ENCODE measurements at places on chromosomes 1 and 21.

DNA sequence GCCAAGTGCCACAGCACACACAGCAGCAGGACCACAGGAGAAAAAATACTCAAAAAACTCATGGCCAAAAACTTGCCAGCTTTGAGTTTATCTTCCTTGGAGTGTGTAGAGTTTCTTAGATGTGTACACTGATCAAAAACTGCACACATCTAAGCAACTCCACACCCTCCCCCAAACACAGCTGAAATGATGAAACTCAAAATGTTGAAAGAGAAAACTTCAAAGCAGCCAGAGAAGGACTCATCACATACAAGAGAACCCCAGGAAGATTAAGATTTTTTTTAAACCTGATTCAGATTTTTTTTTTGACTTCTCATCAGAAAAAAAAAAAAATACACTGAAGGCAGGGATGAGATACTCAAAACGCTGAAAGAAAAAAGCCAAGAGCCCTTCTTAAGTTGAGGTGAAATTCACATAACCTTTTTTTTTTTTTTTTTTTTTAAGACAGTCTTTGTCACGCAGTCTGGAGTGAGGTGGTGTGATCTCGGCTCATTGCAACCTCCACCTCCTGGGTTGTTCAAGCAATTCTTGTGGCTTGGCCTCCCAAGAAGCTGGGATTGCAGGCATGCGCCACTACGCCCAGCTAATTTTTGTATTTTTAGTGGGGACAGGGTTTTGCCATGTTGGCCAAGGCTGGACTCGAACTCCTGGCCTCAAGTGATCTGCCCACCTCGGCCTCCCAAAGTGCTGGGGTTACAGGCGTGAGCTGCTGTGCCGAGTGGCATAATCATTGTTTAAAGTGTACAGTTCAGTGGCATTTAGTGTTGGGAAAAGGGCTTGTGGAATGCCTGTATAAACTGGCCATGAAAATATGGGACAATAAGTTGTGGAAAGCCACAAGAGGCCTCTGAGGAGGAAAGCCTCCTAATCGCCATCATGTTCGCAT, 20.9 kb upstream of the PDXK start:
- peak; percentile 42 for DNase-seq

DNA sequence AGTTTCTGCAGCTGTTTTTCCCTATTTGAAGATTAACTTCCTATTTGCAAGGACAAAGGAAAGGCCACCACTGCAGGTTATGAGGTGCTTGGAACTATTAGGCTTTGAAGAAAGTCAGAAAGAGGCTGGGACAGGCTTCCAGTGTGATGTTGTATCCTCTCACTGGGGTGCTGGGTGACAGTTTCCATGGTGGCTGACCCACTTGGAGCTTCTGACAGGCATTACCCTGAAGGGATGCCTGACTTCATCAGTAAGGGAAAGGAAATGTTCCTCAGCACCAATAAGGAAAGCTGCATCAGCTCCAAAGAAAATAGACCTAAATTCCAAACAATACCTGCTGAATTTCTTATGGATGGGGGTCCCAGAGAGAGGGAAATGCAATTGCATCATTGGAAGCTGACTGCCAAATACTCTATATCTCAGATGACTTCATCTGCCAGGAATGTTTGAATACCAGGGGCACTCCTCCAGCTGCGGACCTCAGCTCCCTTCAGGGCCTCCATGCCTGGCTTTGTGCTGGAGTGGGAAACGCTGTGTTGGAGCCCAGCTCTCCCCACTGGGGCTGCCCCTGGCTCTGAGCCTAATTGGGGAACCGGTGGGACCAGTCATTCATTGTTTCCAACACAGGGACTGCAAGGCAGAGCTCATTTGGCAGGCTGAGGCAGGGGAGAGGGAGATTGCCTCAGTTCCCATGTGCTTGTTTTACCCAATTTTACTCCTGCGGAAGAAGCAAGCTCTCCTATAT, 76.6 kb downstream of the RGL1 start:
- DNase-seq = peak; percentile 47

DNA sequence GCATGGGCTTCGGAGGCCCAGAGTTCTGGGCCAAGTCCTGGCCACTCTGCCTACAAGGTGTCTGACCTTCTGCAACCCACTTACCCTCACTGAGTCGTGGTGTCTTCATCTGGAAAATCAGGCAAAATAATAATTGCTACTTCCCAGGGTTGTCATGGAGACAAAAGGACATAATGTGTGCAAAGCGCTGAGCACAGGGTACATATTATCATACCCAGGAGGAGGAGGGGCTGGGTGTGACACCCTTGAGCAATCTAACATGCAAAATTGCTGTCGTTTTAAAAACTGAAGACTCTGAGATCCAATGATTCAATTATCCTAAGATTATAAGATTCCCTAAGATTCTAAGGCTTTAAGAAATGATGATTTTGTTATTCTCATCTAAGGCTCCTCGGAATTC, 459.5 kb downstream of the PTPRU start:
- no peak for DNase-seq

DNA sequence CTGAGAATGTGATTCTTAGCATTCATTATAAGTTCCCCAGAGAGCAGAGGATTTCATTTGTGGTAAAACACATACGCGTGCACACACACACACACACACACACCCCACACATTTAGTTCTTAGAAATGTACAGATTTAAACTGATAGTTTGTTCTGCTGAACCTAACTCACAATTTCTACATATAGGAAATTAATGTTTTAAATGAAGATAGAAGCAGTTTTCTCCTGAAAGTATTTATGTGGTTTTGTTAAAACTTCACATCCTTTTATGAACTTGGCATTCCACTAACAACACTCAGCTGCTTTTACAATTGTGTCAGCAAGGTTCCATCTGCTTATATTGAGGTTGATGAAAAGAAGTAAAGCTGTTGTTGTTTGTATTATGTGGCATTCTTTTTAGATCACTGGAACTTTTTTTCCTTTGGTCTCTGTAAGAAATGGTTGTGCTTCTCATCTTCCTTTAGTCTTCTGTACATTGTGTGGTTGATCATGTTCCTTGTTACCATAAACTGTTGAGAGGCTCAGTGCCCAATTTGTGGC, 41.6 kb downstream of the AK4 start:
- peak; percentile 40 for DNase-seq

DNA sequence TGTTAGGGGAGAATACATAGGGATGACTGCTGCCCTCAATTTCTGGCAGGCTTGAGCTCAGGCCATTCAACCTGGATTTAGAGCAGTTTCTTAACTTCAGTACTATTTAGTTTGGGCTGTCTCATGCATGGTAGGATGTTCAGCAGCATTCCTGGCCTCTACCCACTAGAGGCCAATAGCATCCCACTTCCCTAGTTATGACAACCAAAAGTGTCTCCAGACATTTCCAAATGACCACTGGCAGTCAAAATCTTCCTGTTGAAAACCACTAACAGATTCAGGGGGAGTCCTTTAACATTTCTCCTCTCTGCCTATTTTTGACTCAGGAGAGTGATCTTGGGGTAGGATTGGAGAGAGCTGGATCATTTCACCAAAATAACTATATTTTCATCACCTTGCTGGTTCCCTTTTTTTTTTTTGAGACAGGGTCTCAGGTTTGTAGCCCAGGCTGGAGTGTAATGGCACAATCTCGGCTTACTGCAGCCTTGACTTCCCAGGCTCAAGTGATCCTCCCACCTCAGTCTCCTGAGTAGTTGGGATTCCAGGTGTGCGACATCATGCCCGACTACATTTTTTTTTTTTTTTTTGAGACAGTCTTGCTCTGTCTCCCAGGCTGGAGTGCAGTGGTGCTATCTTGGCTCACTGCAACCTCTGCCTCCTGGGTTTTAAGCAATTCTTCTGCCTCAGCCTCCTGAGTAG, 8.7 kb downstream of the GNAT2 start:
- DNase-seq = no peak

DNA sequence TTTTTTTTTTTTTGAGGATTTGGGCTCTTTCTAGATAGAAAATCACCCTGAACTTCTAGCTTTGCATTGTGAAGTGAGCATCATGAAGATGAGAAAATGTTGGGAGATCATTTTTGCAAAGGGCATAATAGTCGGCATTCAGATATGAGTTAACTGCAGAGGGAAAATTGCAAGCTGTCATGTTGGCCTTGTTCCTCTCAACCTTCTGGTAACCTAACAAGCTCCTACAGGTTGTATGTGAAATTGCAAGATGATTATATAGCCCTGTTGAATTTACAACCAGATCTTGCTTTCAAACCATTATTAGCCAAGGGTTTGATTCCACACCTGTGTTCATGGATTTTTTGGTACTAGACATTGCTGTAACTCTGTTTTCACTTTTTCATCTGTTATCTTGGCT, 2.2 kb downstream of the ELOA start:
- DNase-seq = peak; percentile 52

- no peak for DNase-seq
These were observed 79.9 kb downstream of the OLFML2B start for GRCh38 chr1:161943737-161944136.

DNA sequence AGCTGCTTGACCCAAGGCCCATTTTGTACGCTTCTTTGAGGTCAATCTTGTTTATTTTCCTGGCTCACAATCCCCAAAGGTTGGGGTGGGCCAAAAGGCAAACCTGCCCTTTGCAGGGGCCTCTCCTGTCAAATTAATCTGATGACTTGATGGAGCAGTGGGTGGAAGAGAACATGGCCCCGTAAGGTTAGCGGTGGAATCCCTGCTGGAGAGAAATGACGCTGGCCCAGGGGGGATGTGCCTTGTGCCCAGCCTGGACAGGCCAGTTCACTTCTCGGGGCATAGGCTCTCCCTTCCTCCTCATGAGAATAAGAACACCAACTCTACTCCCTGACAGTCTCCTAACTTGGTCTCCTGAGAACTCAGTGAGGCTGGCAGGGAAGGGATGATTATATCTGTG, 40.5 kb downstream of the C1orf198 start:
- DNase-seq = no peak

DNA sequence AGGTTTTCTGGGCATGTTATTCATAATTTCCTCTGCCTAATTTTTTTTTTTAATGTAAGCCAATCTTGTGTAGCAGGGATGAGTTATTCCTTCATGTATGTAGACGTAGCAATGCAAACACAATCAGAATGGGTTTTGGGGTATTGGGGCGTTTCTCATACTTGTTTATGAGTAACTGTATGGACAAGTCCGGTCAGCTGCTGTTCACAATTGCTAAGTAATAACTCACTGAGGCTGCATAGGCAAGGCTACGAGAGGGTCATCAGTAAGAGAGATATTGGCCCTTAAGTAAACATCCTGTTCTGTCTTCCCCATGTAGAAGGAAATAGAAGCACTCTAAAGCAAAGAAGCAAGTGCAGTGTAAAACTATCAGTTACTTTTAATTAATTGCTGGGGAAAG, 9.5 kb upstream of the TARS2 start:
- DNase-seq = no peak

DNA sequence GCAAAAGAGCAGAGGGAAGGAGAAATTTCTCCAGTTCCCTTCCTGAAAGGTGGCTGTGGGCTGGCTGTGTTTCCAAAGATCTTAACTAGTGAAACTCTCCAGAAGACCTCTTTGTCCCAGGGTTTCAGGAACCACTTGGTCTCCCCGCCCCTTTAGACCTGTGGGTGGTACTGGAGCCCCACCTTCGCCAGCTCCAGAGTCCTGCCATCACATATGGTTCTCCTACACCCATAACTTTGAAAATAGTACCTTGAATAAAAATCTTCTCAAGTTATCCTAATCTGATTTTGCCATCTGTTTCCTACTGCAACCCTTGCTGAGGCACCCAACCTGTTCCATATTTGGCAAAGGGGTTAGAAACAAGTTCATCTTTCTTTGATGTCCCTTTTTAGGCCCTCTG, 303.9 kb downstream of the SEC16B start:
- no peak for DNase-seq

- DNase-seq = no peak
These were observed 6.0 kb upstream of the SIM2 start for GRCh38 chr21:36692835-36693488.

DNA sequence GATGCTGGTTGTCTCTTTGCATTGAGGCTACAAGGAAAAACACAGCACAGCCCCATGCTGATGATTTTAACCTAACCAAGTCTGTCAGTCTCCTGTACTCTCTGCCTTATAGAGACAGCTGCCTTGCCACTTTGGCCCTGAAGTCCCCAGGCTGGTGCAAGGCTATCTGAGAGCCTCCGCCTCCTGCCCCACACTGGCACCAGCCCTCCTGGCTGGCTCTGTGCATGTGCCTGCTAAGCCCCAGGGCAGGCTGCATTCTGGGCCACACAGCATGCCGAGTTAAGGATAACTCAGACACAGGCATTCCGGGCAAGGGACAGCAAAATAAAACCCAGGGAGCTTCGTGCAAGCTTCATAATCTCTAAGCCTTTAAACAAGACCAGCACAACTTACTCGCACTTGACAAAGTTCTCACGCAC, 910 bp downstream of the RUNX1 start:
- peak; percentile 25 for DNase-seq

GRCh38 chr1:245428681-245429080, 273.9 kb downstream of the KIF26B start:
- no peak for DNase-seq

DNA sequence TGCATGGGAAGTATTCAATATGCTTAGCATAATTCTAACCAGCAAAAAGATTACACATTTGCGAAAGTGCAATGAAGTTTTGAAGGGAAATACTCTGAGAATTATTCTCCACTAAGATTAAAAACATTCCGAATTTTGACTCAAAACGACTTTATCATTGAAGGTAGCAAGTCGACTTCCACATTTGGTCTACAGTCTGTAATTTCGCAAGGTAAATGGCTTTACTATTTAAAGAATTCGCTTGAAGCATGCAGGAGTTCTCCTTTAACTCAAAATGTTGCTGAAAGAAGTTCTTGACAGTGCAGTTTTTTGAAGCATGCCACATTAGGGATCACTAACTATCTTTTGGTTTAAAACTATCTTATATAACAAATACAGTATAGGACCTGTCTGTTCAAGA, 161.0 kb upstream of the HP1BP3 start:
- DNase-seq = no peak

DNA sequence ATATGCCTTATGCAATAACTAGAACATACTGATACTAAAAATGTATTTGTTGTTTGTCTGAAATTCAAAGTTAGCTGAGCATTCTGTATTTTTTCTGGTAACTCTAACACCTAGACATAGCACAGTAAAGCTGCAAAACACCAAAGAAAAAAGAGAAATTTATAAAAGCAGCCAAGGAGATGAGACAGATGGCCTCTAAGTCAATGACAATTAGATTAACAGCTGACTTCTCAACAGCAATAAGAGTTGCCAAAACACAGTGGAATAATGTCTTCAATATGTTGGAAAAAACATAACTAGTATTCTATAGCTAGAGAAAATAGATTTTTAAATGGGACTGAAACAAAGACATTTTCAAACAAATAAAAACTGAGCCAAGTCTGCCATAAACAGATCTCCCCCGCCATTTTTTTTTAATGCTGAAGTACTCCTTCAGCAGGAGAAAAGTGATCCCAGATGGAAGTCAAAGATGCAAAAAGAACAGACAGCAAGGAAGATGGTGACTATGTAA, 81.3 kb downstream of the SYF2 start:
- DNase-seq = no peak

- no peak for DNase-seq
These were observed 77.5 kb downstream of the CD34 start for GRCh38 chr1:207833381-207833780.

Data from AG08395 (cell line).